A549 (cell line): ENCODE measurements at places on chromosomes 6 and 20.
A peak's percentile ranks its signal among the peaks of the same experiment; 100 is the strongest.

GRCh38 chr6:37242429-37243052, 15.0 kb upstream of the TBC1D22B start:
- DNase-seq: peak; percentile 90

GRCh38 chr20:50323209-50323608, 132.6 kb downstream of the CEBPB start:
- no peak for DNase-seq

GRCh38 chr6:73262671-73263569, at the start of gene KHDC1:
TSS of gene KHDC1 (minus strand) at chr6:73263196. CDS start at chr6:73242517, 20,679 bp downstream.
- DNase-seq: peak; percentile 52

- DNase-seq: peak; percentile 10
Measured at GRCh38 chr6:74356391-74356790, 660.4 kb downstream of the CD109 start.

GRCh38 chr20:24448170-24448569, 21.3 kb upstream of the SYNDIG1 start:
- DNase-seq: no peak

DNA sequence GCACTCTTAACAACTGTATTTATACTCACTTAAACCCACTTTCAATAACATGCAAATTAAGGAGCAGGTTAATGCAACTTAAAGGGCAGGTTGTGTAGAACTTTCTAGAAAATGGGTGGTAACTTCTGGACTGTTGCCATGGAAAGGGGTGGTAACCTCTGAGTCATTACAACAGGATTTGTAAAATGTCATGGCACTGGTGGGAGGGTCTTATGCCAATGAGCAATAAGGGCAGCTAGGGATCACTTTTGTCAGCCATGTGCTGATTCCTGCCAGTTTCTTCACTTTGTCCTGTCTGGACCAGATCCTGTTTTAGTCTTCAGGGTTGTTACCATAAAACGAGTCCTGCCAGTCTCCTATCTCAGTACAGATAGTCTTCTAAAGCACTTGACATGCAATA, 560.5 kb upstream of the PTCHD4 start:
- DNase-seq: no peak

DNA sequence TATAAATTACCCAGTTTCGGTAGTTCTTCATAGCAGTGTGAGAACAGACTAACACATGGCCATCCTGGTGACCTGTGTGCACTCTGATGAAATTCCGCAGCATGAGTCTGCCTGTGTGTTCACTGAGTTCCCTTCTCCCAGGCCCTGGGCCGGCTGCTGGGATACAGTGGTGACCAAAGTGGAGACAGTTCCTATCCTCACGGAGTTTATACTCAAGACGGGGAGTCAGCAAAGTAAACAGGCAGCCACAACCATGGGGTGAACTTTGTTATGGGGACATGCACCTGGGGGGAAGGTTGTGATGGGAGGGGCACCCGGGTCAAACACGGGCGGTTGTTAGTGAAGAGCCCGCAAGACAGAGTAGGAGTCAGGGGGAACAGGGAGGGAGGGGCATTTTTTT, 202.0 kb downstream of the CDH4 start:
- no peak for DNase-seq

- no peak for DNase-seq
Measured at GRCh38 chr20:51452091-51452613, 90.4 kb downstream of the NFATC2 start.

GRCh38 chr6:1604158-1605003, 5.3 kb upstream of the FOXC1 start:
- DNase-seq: no peak

GRCh38 chr6:28239636-28240035, 12.4 kb downstream of the ZKSCAN4 start:
- no peak for DNase-seq

DNA sequence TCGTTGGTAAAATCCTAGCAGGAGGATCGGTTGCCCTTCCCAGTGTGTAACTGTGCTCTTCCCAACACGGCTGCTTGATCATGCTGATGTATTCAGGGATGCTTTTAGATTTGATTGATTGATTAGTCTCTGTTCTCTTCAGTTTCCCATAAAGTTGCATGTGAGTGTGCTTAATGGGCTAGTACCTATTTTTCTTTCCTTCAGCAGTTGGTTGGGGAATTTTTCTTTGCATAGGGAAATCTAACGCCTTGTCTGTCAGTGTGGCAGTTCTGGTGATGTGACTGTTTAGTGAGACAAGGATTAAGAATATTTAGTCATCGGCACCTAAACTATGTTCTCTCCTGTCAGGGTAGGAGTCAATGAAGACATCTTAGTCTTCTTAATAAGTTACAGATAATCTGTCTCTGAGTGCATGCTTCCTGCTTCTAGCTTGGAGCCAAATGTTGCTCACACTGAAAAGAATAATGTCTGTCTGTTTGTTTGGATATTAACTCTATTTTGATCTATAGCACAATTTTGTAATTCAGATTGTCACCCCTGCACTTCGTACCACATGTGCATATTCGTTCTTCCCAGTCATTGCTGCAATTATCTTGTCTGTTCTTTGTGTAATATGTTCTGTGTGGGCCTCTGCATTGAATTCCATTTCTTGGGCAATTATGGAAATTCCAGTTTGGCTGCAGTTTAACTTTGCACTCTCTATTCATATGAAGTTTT, 169.9 kb downstream of the EDN1 start:
- DNase-seq: no peak

DNA sequence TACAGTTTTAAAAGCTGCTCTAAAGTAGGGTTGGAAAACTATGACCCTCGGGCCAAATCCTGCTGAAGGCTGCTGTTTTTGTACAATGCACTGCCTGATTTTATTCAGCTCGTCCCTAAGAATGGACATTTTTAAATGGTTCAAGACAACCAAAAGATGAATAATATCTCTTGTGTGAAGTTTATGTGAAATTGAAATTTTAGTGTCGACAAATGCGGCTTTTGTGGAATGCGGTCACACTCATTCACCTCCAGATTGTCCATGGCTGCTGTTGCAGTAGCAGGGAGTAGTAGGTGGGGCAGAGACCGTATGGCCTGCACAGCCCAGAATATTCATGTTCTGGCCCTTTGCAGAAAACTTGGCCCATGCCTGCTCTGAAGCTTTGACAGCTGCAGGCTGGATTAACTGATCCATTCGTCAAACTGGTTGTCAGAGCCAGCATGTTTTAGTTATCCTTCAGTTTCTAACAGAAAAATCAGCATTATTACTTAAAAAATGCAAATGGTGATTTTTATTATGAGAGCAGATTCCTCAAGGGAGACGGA, 91.6 kb downstream of the PSMG4 start:
- no peak for DNase-seq

DNA sequence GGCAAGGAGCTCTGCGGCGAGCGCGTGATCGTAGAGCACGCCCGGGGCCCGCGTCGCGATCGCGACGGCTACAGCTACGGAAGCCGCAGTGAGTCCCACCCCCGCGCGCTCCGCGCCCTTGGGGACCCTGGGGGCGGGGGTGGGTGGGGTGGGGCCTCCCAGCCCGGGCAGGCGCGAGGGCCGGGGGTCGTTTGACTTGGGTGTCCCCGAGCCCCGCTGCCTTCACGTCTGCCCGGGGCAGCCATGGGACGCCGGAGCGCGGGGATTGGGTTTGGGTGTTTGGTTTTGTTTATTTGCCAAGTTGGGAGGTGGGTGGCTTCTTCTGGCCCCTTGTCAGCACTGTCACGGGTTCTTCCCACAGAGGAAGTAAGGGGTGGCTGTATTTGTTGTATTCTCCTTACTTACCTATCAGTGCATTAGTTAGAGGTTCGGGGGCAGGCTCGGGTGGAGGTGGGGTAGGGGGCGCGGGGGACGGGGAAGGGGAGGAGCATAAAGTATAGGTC, 777 bp downstream of the SRSF6 start:
- DNase-seq: no peak

GRCh38 chr6:32581315-32582095, 8.1 kb downstream of the HLA-DRB1 start:
- no peak for DNase-seq

DNA sequence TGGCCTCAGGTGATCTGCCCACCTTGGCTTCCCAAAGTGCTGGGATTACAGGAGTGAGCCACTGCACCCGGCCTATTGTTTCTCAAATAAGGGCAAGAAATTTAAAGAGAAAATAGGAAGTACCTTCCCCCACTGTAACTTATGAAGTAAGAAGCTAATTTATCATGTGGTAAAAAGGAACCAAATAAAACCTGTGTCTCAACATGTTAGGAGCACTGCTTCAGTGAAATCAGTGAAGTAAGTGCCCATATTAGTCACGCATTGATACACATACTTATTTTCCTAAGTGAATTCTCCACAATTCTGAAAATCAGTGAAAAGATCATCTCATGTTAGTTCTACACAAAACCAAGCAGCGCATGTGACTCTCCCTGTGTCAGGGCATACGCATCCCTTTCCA, 14.2 kb upstream of the LPA start:
- no peak for DNase-seq

DNA sequence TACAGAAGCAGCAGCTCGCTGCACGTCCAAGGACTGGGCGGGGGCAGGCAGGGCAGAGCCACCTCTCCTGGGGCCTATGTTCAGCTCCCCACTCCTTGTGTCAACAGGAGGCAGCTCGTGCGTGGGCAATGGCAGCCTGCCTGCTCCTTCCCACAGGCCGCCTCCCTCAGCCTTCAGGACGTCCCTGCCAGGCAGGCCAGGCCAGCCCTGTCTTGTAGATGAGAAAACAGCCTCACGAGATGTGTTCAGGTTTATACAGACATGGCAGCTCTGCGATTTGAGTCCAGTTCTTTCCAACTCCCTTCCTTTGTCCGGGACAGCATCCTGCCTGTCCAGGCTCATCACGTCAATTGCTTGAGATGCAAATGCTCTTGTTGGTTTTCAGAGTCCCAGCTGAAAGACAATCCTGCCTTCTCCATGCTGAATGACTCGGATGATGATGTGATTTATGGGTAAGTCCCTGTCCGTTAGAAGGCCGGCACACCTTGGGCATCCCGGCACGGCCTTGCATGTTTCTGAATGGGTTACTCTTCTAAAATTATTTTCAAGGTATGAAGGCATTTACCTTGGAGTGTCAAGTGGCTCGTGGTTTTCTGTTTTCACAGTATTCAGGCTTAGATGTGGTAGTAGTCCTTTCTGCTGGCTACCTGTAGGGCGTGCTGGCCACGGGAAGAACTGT, 13.5 kb downstream of the DYNLT1 start:
- DNase-seq: no peak

DNA sequence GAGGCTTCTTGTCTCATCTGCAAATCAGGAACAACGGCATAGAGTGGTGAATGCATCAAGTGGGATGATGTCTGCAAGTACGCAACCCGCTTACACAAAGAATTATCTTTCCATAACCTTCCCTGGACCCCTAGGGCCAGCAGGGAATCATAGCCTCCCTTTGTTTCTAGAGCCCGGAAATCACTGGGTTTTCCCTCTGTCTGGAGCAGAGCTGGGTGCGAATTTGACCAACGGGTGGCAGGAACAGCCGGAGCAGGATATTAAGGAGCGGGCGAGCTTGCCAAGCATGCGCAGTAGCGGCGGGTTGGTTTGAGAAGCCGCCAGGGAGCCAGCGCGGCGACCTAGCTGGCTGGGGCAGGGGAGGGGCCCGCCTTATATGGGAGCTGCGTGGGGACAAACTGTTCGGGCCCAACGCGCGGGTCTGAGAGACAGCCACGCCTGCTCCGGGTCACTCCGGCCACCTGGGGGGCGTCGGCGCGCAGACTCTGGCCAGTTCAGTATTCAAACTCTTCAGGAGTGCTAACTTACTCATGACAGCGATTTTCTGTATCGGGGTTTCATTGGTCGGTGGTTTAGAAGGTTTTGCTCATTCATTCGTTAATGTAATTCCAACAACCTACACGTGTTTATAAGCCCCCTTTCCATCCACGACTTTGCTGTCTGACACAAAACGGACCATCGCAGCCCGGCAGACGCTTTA, 1.6 kb upstream of the KIF16B start:
- peak; percentile 94 for DNase-seq

DNA sequence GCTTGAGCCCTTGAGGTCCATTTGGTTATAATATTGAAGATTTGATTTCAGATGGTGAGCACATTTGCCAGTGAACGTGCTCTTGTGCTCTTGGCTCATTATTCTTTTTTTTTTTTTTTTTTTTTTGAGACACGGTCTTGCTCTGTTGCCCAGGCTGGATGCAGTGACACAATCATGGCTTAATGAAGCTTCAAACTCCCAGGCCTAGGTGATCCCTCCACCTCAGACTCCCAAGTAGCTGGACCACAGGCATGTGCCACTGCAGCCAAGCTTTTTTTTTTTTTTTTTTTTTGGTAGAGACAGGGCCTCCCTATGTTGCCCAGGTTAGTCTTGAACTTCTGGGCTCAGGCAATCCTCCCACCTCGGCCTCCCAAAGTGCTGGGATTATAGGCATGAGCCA, 176.2 kb downstream of the KLHL32 start:
- DNase-seq: no peak

GRCh38 chr6:34324738-34325444, 67.6 kb downstream of the NUDT3 start:
- DNase-seq: no peak

GRCh38 chr6:100850174-100850573, 31.0 kb downstream of the ASCC3 start:
- DNase-seq: no peak

GRCh38 chr6:157403686-157404051, 22.7 kb downstream of the ZDHHC14 start:
- no peak for DNase-seq

GRCh38 chr20:50482396-50482981, 27.7 kb upstream of the PTPN1 start:
- DNase-seq: no peak

- DNase-seq: no peak
Measured at GRCh38 chr20:40238511-40238910, 450.5 kb downstream of the MAFB start.

DNA sequence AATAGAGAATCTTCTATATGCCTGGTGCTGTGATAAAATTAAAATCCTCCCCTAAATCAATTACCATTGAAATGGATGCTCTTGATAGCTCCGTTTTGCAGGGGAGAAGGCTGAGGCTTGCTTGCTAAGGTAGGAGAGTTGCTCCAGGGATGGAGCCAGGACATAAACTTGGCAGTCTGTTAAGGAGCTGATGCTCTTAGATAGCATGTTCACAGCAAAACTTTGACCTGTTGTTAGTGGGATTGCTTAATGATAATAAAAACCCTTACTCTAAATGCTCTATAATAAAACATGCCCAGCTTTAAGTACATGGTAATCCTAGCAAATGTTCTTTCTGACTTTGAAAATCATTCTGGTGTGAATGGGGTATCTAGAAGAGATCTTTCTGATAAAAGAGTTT, 228.4 kb upstream of the JAG1 start:
- DNase-seq: no peak

GRCh38 chr6:29567991-29568390, 8.5 kb upstream of the UBD start:
- DNase-seq: no peak
